Right lobe of liver (tissue), 6 donors: ENCODE measurements at places on chromosomes 2 and 18.

DNA sequence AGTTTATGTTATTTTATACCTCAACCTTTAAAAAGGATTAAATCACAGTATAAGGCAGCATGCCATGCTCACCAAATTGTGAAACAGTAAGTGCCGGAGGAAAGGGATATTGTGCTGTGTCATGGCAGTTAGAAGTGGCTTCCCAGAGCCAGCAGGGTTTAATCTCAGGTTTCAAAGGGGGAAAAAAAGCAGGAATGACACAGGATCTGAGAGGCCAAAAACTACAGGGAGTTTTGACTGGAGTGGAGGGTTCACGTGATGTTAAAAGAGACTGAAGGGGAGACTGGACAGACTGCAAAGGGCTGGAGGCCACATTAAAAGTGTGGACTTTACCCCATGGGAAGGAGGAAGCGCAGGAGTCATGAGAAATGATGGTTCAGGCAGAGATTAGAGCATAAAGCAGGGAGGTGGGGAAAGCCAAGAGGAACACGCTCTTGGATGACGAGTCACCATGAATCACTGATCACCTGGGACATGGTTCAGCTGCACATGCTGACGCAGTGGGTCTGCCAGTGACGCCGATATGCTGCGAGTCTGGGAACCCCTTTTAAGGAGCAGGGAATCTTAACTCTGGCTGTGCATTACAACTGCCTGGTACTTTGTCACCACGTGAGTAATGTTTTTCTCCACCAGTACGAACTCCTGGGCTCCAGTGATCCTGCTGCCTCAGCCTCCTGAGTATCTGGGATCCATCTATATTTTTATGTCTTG is 6.1 kb downstream of the CHMP1B start:
- DNase-seq = peak; percentile 36

DNA sequence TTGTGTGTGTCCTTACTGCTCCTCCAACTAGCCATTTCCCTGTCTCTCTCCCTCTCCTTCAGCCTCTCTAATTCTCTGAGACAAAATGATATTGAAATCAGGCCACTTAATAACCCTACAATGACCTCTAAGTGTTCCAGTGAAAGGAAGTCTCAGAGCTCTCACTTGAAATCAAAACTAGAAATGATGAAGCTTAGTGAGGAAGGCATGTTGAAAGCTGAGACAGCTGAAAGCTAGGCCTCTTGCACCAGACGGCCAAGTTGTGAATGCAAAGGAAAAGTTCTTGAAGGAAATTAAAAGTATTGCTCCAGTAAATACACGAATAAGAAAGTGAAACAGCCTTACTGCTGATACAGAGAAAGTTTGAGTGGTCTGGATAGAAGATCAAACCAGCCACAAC is 72.9 kb downstream of the PRKCE start:
- no peak for DNase-seq

GRCh38 chr2:191263050-191263449 is 17.8 kb downstream of the MYO1B start:
- DNase-seq = no peak

GRCh38 chr2:55093381-55093780 is 43.1 kb upstream of the RTN4 start:
- DNase-seq = no peak

DNA sequence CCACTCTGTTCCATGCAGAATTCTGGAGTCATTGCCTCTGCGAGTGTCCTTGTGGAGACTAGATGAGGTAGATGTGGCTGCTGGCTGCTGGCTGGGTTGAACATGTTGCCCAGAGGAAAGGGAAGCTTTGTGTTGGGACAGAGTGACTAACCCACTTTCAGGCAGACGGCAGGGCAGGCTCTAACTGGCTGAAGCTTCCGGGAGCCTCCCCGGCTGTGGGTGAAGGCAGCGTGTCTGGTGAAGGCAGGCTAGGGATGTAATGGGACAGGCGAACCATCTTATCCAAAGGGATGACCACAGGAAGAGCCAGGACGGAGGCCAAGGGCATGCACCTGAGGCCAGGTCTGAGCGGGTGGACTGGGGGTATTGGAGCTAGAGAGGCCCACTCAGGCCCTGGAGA is 16.0 kb downstream of the ASPRV1 start:
- DNase-seq = no peak

DNA sequence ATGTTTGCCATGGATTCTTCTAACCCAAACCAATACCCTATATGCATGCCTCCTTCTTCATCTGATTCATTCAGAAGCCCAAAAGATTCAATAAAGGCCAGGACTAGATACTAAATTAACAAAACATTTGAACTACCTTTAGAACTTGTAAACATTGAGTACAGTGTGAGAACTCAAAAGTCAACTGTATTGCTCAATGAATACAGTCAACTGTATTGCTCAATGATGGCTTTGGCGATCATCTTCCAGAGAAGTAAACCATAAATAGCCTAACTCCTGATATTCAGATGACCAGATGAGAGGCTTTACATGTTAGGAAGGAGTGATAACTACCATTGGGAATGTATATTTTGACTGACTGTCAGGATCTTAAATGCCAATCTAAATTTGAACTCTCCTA is 206.5 kb upstream of the ITGA4 start:
- no peak for DNase-seq

DNA sequence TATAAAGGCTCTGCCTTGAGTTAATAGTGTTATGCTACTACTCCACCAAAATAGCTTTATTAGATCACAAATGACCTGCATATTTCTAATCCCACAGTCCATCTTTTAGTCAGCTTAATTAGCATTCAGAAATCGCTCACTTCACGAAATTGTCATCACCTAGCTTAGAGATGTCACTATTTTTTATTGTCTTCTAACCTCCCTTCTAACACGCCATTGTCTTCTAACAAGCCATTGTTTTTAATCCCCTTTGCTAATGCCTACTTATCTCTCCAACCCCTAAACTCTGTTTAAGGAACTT is 97.1 kb downstream of the EPB41L5 start:
- no peak for DNase-seq

GRCh38 chr2:74632209-74632938 is 15.8 kb downstream of the M1AP start:
- DNase-seq = no peak

DNA sequence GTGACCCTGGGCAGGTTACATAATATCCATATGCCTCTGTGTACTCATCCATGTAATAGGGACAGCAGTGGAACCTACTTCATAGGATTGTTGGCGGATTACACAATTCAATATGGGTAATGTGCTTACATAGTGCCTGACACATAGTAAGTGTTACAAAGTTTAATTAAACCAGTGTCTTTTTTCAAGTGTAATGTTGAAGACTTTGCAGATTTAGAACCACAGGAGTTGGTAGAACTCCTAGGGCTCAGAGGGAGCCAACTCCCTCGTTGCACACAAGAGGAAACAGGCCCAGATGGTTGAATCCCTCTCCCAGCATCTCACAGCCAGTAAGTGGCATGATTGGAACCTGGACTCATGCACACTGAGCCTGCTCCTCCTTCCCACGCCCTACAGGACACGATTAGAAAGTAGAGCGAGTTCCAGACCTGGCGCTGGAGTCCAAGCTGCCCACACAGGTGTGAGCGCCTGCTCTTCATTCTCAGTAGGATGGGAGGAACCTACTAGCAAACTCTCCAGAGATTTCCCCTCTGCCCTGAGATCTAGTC is 97.8 kb downstream of the VSNL1 start:
- DNase-seq = no peak

DNA sequence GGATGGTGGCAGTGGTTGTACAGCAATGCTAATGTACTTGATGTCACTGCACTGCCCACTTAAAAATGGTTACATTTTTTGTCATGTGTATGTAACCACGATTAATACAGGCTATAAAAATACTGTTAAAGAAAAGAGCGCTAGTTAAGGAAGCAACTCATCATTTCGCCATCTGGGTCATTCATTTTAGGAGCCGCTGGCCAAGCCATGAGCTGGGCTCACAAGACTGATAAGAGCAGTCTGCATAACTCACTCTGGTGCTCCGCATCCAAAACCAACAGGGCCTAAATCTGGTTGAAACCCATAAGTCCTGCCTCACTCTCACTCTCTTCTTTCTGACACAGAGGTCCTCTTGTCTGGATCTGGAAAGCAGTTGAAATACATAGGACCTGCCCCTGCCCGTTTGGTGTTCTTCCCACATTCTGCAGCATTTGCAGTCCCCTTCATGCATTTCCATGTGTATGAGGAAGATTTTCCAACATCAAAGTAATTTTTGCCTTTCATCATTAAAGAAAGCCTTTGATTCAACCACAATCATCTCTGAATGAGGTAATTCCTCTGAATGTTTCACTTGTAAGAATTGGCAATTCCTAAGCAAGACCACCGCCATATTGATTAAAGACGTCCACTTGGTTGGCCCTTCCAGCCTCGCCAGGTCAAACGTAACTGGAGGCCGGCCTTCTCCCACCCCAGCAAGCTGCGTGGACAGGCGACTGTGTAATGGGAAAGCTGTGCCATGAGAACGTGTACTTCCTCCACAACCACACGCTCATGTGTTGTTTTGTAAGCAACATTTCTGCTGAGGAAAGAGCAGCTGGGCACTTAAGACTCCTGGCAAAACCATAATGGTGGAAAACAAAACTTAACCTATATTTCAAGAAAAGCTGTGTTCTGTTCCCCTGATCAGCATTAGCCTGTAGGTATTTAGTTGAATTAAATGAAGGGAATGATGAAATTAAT is 112.2 kb downstream of the VAPA start:
- DNase-seq = no peak

GRCh38 chr2:24830351-24830750 is 37.1 kb downstream of the CENPO start:
- no peak for DNase-seq

DNA sequence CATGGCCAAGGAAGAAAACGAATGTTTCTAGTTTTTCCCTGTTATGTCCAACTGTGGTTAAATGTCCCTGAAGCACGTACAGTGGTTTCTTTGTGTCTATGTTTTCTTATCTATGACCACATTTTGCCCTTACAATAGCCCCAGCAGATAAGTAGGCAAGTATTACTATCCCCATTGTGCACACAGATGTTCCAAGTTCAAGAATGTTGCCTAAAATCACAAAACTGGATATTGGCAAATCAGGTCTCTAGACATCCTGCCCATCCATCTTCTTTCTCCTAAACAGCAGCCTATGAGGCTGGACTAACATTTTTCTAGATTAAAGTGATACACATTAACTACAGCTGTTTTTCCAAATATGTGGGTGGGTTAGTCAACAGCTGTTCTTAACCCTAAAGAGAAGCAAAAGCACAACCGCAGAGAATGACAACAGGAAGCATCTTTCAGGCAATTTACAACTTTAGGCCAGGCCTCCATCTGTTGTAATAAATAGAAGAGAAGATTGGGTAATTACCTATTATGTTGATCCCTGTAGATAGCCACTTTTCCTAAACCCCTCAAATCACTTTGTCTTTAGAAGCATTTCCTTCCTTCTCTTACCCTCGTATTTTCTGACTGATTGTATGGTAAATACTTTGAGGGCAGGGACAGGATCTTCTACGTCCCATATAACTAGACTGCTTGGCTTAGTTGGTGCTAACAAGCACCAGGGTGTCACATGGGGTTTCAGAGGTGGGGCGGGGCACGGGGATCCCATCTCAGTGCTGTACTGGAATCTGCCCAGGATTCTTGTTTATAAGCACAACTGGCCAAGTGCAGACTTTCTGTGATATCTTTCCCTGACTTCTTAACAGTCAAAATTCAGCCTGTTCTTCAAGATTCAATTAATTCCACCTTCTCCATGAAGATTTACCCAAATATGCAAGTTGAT is 132.1 kb upstream of the SETBP1 start:
- DNase-seq = no peak

DNA sequence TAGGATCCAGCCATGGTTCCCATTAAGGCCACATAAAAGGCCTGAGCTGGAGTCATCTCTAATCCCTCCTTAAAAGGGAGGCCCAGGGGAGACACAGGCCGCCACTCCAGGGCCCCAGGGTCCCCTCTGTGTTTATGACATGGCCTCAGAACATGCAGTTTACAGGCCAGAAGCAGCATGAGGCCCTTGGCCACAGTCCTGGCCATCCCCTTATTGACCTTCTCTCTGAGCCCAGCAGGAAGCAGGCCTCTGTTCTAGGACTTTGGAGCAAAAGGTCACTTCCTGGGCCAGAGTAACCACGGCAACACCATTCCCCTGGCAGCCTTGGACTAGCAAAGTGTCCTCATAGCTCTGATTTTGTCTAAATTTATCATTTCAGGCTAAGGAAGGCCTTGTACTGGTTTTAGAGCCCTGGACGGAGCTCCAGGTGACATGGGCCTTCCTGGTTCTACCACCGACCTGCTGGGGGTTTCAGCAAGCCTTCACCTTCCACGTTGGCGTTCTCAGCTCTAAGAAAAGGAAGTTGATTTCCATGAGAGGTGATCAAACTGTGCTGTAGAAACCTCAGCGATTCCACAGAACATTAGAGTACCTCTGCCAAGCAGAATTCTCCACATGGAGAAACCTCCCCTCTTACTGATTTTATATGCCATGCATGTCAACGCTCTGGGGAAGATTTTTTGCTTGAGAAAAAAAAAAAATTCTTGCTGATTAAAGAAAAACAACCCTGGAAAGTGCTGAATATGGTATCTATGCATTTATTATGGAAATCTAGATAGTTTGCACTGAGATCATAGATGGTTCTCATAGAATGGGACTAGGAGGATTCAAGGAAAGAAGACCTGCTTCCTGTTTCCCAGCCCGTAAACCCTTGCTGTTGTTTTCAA is 53.7 kb downstream of the HS1BP3 start:
- DNase-seq = peak; percentile 80

DNA sequence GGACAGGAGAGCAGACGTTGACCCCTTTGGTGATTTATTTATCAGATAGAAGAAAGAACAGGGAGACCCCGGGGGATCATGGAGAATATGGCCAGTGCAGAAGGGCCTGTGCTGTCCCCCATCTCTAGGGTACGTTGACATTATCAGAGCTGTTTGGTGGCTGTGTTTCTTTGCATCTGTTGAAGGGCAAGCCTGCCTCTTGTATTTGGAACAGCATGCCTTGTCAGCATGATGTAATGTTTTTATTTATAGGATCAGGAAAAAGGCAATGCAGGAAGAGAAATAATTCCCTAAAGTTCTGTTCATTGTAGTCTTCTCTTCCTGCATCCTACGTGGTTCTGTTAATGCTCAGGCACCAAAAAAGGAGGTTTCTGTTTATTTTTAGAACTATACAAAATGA is 49.8 kb upstream of the CABYR start:
- no peak for DNase-seq

DNA sequence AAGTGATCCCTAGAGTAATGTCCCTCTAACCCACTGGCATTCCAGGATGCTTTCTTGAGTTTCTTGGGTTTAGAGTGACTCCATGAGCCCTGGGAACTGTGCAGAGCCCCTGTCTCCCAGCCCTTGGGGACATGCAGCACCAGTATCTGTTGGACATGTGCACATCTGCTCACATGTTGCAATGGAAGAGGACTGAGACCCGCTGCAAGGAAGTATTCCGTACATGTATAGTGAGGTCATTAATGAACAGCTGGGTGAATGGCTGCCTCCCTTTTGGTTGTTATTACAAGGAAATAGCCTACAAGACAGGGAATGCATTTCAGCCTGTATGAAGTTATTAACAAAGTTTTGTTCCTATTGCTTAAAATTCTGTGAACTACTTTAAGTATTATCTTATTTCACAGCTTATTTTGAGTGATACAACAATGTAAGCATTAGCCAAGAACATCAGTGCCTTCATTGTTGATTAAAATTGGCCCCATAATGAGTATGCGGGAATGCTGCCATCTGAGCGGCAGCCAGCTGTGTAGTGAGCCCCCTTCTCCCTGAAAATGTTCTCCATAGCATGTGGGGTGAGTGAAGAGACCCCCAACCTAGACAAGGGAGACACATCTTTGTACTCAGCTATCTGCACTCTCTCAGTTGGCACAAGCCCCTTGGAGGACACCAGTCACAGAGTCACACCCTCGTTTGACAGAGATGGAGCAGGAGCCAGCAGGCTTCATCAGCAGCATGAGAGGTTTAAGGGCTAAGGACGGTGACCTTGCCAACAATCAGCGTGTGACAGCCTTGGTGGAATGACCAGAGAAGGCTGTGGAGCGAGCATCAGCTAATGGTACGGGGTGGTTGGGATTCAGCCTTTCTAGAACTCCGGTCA is 87.4 kb downstream of the FAM210A start:
- no peak for DNase-seq
